ENCODE measurements at places on chromosomes 1 and 21.

DNA sequence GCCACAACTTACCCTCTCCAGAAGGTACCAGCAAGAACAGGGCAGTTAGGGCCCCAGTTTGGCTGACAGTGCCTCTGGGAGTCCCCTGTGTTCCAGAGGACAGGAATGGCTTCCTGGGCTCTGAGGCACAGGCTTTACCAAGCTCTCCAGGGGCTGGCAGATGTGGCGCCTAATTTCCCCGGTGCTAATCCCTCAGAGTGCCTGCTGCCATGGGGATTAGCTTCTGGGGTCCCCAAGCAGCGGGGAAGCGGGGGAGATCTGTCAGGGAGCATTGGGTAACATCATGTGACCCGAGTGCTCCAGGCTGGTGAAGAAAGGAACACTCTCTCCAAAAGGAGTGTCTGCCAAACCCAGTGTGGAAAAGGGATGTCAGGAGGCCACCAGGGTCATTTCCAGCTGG, at the start of gene LACTBL1:
TSS of gene LACTBL1 (minus strand) at position 107 of the 400 bp plus-strand sequence. CDS start 550 bp downstream, outside the sequence.
- DNase-seq = no peak

GRCh38 chr1:114319418-114319817, 165.7 kb upstream of the SYT6 start:
- no peak for DNase-seq

- no peak for DNase-seq
These were observed 102.5 kb upstream of the CASZ1 start for GRCh38 chr1:10898921-10899320.

GRCh38 chr1:39995973-39996393, 41.0 kb downstream of the MFSD2A start:
- no peak for DNase-seq

DNA sequence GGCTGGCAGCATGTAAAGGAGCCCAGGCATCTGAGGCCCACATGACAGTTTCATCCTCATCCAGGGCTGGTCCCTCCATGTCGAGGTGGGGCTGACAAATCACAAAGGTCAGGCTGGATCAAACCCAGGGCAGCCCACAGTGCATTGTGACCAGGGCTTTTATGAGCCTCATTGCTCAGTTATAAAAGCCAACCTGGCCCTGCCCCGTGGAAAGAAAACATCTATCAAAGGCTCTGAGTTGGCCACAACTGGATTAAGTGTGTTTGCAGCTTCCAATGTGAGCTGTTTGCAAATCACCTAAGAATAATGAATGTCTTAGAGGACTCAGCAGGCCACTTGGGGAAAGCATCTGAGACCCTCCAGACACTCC, 45.4 kb downstream of the GRHL3 start:
- DNase-seq = no peak

DNA sequence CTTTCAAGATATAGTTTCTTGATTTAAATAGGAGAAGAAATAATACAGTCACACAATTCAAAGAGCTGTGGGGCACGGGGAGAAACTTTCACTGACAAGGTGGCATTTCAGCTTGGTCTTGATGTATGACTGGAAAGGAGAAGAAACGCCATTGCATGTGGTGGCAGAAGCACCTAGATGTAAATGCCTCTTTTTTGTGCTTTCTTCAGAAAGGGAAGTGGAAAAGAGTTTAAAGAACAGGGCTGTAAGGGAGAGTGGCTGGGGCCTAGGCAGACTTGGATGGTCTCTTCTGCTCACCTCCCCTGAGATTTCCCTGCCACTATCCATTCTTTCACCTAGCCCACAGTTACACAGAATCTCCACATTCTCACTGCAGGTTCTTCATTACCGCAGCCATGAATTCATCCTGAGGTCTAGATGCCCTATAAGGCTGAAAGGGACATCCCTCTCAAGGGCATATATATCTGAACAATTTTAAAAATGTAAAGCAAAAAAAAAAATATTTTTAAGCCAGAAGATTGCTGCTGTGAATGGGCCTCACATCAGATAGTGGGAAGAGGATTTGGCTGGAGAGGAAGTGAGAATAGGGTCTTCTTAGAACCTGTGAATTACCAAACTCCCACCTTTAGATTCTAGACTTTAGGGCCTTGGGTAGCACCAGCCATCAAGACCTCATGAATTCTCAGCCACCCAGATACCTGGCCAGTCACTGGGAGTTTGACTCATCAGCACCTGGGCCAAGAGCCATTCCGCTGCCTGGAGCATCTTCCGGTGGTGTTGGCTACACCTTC, 23.4 kb downstream of the CACNA1E start:
- DNase-seq = no peak

GRCh38 chr1:38541223-38541622, 318.3 kb downstream of the RRAGC start:
- DNase-seq = no peak
